GM12878 (cell line): ENCODE measurements at places on chromosomes 16 and 17. TPM values are rescaled to one million over a fixed set of nuclear protein-coding genes. Genes with fewer than 3 reads are reported as not detected.
A peak's percentile ranks its signal among the peaks of the same experiment; 100 is the strongest.

Gene TBC1D28
- not detected in 2 replicates for total RNA-seq

Gene SPIRE2
- 0.35 and 0.64 TPM in 2 replicates for total RNA-seq

Gene PRPSAP2
- 62.8 and 66.6 TPM in 2 replicates for total RNA-seq

Gene CSH2
- total RNA-seq = not detected in 2 replicates

- DNase-seq = peak; percentile 56
- peaks cover 13% of the 10 kb centered on the region for H3K4me1 ChIP-seq
- H3K36me3 ChIP-seq = no peaks in the 10 kb centered on the region; the same call in 1 of the 2 replicates
- no peaks in the 10 kb centered on the region for H3K27me3 ChIP-seq
Measured at GRCh38 chr16:58000706-58001676, at the start of gene USB1. Gene USB1 (plus strand): TSS chr16:58001407. CDS start chr16:58001484, 77 bp downstream.

- H3K36me3 ChIP-seq = no peaks in the 10 kb centered on the region
- no peak overlapping the region for H3K27ac ChIP-seq
- H3K4me3 ChIP-seq = no peak overlapping the region
- no peak for DNase-seq
Measured at GRCh38 chr17:40064971-40065768, 2.4 kb downstream of the THRA start.

- H3K4me3 ChIP-seq = no peak overlapping the region
- no peaks in the 10 kb centered on the region for H3K36me3 ChIP-seq
- no peak for DNase-seq
- H3K27ac ChIP-seq = no peak overlapping the region
- H3K4me1 ChIP-seq = peaks cover 3% of the 10 kb centered on the region; the same call in 1 of the 2 replicates
Measured at GRCh38 chr16:3148256-3149192, 13.7 kb downstream of the ZNF213 start.

DNA sequence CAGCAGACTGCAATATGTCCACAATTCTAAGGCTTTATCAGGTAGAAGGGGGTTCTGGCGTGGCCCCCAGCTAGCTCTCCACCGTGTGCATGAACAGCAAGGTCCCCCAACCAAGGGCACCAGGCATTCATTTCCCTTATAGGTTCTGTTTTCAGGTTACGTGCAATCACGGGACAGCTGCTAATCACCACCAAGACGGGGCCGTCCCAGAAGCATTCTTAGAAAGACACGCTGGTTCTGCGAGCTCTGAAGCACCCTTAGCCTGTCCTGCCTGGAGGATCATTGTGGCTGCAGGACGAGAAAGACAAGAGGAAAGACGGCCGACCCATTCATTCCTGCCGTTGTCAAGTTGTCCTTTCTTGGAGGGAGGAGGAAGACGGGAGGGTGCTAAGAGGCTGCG is 302.9 kb downstream of the SOX9 start:
- H3K4me1 ChIP-seq = peaks cover 64% of the 10 kb centered on the region
- H3K36me3 ChIP-seq = peaks cover 2% of the 10 kb centered on the region; the same call in 1 of the 2 replicates
- H3K27ac ChIP-seq = peak overlapping the region; percentile 95
- no peak for DNase-seq
- no peaks in the 10 kb centered on the region for H3K27me3 ChIP-seq

GRCh38 chr16:81447383-81448101 is 2.9 kb downstream of the CMIP start:
- H3K4me1 ChIP-seq = peaks cover 25% of the 10 kb centered on the region
- H3K4me3 ChIP-seq = peak overlapping the region; percentile 100
- no peaks in the 10 kb centered on the region for H3K27me3 ChIP-seq
- no peak overlapping the region; the same call in 1 of the 2 replicates for H3K27ac ChIP-seq
- H3K36me3 ChIP-seq = no peaks in the 10 kb centered on the region; the same call in none of the 2 replicates

- no peak overlapping the region for H3K27ac ChIP-seq
- no peak overlapping the region for H3K4me3 ChIP-seq
- no peaks in the 10 kb centered on the region for H3K36me3 ChIP-seq
- DNase-seq = no peak
- peaks cover 4% of the 10 kb centered on the region; the same call in 1 of the 2 replicates for H3K4me1 ChIP-seq
- no peaks in the 10 kb centered on the region for H3K27me3 ChIP-seq
Measured at GRCh38 chr17:68301438-68301959, 10.2 kb downstream of the ARSG start.

DNA sequence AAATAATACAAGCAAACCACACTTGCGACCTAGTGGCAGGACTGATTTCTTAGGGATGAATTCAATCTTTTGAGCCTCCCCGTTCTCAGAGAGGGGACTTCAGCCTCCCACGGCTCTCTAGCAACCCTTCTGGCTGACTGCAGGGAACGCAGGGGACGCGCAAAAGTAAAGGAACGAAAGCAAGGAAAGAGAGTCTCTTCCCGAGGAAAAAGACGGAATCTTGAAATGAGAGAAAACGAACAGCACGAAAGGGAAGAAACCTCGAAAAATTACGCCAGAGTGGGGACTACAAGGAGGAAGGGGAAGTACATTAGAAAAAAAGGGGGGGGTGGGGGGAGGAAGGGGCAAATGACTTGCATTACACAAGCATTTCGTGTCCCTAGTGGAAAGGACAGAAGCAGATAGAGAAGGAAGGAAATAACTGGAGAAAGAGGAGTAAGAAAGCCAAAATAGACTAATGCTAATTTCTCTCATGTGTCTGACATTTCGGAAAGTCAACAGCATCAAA is 1.2 kb downstream of the GRB2 start:
- H3K4me3 ChIP-seq = peak overlapping the region; percentile 87
- peaks cover 17% of the 10 kb centered on the region for H3K4me1 ChIP-seq
- H3K27me3 ChIP-seq = no peaks in the 10 kb centered on the region
- peak overlapping the region; percentile 91 for H3K27ac ChIP-seq
- no peak for DNase-seq
